DMS79 (cell line): ENCODE measurements at places on chromosomes 7 and 10.
A peak's percentile ranks its signal among the peaks of the same experiment; 100 is the strongest.

- DNase-seq, result no peak
Observed at GRCh38 chr10:11073410-11073809, 55.7 kb downstream of the CELF2 start.

GRCh38 chr7:150784954-150785353 lies 15.2 kb downstream of the TMEM176B start:
- DNase-seq, result no peak

DNA sequence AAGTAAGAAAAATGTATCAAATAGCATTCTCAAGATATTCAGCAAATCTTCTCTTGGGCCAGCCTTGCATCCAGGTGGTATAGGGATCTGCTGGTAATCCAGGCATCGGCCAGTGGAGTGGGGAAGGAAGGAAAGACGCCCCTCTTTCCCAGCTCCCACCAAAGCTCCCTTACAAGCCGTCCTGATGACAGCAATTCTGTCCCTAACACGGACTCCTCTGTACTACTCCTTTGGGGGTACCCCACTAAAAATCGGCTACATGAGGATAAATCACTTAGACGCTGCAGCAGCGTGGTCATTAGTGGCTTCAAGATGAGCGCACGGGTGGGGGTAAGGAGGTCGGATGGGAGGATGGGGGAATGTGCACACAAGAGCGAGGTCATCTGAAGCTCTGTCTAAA lies 24.7 kb upstream of the NUB1 start:
- DNase-seq, result no peak

DNA sequence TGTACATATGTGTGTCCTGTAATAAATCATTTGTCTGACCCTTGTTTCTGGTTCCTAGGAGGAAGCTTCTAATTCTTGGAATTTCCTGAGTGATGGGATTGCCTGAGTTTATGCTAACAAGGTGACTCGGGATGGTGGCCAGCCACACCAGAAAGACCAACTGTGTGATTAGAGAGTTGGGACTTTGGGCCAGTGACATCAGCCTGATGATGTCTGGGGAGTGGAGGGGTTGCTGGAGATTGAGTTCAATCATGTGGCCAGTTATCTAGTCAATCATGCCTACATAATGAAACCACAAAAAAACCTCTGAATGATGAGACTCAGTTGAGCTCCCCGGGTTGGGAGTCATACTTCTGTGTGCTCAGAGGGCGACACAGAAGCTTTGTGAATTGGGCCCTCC lies 23.5 kb upstream of the CARD11 start:
- no peak for DNase-seq

DNA sequence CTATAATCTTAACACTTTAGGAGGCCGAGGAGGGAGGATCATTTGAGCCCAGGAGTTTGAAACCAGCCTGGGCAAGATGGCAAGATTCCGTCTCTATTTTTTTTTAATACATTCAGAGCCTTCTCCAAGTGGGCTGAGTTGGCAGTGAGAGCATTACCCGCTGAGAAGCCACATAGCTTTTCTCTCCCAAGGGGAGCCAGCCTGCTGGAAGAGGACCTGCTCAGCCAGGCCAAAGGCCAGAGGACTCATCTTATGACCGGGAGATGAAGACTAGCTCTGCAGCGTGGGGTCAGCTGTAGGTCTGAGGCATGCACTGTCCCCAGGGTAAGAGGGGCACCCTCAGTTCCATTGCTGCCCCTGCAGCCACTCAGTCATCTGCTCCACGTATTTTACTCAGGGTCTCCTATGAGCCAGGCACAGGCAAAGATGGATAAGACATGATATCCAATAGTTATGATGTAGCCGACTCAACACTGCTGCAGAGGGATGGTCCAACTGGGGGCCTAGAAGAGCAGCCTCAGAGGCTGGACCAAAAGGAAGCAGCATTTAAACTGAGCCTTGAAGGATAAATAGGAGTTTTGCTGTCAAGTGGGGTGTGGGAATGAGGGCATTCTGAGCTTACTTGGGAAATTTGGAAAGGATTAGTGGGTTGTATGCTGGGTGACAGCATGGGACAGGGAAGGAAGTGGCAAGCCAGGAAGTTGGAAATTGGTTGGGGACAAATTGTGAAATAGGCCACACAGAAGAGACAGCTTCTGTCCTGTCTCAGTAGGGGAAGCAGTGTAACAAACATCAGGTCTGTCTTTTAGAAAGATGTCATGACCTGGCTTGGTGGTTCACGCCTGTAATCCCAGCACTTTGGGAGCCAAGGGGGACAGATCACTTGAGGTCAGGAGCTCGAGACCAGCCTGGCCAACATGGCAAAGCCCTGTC lies 1.6 kb upstream of the MARVELD1 start:
- no peak for DNase-seq

DNA sequence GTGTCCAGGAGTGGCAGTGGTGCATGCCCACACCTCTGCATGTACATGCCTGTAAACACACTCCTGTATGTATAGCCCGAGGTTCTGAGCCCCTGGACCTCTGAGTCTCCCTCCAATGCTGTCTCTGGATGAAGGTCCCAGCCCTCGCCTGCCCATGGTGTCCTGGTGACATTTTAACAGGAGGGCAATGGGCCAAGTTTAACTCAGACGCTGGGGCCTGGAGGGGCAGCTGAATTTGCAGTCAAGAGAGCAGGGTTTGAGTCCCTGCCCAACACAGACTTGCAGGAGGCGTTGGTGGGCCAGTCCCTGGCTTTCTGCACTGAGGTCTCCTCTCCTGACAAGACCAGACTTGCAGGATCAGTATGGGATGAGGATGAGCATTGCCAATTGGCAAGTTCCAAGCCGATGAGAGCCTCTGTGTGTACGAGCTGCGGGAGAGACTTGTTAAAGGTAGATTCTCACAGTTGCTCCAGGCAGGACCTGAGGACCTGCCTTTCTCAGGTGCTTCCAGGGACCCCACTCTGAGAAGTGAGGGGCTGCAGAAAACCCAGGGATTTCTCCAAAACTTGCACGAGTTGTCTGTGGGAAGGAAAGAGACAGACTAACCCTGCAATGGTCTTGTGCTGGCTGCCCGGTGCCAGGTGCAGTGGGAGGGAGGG lies 141.9 kb downstream of the ELFN1 start:
- DNase-seq, result peak; percentile 73

GRCh38 chr10:118407026-118407425 lies 64.9 kb upstream of the FAM204A start:
- DNase-seq, result no peak

- DNase-seq, result no peak
Observed at GRCh38 chr10:11411926-11412545, 199.4 kb downstream of the USP6NL start.

- DNase-seq, result no peak
Observed at GRCh38 chr7:142585425-142585824, 163.8 kb upstream of the PRSS1 start.

DNA sequence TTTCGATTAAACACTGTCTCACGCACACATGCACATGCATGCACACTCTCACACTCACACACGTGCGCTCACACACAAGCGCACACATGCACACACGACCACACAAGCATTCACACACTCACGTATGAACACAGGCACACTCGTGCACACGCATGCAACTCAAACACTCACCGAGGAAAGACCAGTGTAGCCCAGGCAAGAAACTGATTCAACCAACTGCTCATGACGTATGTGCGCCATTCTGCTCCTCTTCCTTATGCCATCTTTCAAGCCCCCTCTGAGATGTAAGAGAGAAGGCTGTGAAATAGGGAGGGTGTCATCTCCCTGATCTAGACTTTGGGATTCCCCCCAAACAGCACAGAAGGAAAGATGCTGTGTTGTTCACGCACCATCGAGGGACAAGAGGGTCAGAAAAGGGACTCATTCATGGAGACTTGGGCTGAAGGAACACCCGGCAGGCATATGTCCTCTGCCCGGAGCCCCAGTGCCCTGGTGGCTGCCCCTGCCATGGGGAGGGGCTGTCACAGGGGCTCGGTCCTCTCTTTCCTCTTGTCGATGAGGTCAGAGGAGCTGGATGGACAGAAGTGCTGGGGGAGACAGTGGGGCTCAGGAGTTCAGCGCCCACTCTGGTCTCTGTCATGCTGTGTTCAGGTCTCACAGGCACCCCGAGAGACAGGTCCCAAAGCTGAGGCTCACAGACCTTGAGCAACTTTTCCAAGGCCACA lies 130.1 kb upstream of the SHH start:
- no peak for DNase-seq

DNA sequence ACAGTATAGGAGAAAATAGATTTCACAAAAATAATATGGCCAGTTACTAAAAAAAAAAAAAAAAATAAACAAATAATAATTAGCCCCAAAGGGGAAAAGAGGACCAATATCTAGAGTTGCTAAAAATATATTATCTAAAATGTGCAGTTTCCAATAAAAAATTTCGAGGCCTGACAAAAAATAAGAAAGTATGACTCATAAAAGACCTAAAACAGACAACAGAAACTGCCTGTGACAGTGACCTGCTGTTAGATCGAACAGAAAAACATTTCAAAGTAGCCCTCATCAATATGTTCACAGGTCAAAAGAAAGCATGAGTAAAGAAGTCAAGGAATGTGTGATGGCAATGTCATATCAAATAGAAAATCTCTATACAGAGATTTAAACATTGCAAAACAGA lies 11.8 kb upstream of the TSPAN12 start:
- DNase-seq, result no peak

- no peak for DNase-seq
Observed at GRCh38 chr10:132257271-132257670, 50.5 kb downstream of the STK32C start.
